ENCODE measurements at places on chromosomes 5 and 9.

DNA sequence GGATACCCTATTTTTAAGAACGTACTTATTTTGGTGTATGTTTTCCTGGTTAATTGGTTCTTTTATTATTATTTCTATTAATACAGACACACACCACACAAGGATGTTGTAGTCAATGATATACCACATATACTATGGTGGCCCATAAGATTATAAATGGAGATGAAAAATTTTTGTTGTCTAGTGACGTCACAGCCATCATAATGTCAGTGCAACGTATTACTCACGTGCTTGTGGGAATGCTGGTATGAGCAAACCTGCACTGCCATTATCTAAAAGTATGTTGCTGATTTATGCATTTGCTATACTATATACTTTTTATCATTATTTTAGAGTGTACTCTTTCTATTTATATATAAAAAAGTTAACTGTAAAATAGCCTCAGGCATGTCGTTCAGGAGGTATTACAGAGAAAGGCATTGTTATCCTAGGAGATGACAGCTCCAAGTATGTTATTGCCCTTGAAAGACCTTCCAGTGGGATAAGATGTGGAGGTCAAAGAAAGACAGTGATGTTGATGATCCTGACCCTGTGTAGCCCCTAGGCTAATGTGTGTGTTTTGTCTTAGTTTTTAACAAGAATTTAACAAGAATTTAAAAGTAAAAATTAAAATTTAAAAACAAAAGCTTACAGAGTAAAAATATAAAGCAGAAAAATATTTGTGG, 65.6 kb upstream of the SGCD start:
- DNase-seq: no peak

DNA sequence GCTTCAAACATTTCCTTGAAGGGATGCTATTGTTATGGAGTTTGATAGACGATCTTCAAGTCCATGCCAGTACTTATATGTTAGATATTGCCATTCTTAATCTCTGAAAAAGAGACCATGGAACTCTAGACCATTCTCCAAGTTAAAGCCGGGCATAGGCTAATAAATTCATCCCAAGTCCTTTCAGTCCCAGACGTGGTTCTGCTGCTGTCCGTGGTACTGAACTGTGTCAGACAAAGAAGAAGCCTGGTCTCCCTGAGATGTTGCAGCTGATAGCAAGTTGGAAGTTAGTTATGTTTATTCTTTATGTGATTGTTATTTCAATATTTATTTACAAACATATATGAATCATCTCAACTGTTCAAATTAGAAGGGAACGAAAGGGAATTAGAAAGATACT, 158.7 kb downstream of the NMUR2 start:
- no peak for DNase-seq

DNA sequence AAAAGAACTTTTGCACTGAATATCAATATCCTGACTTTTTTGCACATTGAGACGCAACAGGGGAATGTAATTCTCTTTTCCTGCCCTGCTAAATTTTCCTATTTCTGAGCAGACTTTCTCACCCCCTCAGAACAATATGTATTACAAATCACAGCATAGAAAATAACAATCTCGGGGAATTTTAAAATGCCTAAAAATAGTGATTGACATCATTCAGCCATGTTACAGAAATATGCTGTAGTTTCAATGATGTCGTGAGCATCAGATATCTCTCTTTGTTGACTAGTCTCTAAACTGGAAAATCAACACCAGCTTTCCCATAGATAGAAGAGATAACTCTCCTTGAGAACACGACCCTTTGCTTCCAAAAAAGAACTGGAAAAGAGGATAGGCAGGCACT, 166.7 kb downstream of the ZDHHC21 start:
- no peak for DNase-seq

GRCh38 chr5:4191041-4191440, 595.4 kb downstream of the IRX1 start:
- no peak for DNase-seq

All from DMS153 (cell line).